ENCODE measurements at places on chromosomes 16 and 17.

- DNase-seq: peak; percentile 28
These were observed 39.3 kb downstream of the MYO18A start for GRCh38 chr17:29140631-29141513.

- DNase-seq: no peak
These were observed 24.5 kb upstream of the SPPL2C start for GRCh38 chr17:45820052-45820780.

DNA sequence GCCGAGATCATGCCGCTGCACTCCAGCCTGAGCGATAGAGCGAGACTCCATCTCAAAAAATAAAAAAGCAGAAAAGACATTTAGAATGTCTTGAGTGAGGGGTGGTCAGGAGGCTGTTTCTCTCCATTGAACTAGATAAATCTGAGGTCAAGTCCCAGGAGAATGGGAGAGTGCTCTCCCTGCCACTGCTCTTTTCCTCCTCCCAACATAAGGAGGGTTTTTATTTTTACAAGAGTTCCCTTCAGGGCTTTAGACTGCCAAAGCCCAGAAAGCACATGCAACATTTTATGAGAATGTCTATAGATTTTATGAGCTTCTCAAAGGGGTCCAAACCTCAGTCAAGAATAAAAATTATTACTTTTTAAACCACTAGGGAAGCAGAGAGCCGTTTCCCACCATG lies 1.6 kb downstream of the RND2 start:
- DNase-seq: no peak

GRCh38 chr16:71351558-71351901 lies 7.0 kb upstream of the CALB2 start:
- DNase-seq: no peak

- no peak for DNase-seq
These were observed 79.2 kb upstream of the LGALS9 start for GRCh38 chr17:27551701-27552248.

- no peak for DNase-seq
These were observed 46.1 kb upstream of the NLK start for GRCh38 chr17:27996202-27997043.

DNA sequence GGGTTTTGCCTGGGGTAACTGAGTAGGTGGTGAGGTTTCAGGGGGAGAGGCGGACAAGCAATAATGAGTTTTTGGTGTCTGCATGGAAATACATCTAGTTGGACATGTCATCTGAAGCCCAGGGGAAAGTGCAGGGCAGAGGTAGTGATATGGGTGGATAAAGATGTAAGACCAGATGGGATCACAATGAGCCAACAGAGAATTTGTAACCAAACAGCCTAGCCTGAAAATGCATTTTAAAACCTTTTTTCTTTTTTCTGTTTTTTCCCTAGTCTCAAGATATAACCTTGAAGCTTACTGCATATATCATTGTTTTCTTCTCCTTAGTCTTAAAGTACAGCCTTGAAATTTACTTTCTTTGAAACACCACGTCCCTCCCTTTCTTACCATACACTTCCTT lies 3.7 kb upstream of the ZNF19 start:
- no peak for DNase-seq

- no peak for DNase-seq
These were observed 16.0 kb upstream of the RASL10B start for GRCh38 chr17:35715416-35715815.

- no peak for DNase-seq
These were observed 45.9 kb downstream of the VAC14 start for GRCh38 chr16:70754851-70755600.

DNA sequence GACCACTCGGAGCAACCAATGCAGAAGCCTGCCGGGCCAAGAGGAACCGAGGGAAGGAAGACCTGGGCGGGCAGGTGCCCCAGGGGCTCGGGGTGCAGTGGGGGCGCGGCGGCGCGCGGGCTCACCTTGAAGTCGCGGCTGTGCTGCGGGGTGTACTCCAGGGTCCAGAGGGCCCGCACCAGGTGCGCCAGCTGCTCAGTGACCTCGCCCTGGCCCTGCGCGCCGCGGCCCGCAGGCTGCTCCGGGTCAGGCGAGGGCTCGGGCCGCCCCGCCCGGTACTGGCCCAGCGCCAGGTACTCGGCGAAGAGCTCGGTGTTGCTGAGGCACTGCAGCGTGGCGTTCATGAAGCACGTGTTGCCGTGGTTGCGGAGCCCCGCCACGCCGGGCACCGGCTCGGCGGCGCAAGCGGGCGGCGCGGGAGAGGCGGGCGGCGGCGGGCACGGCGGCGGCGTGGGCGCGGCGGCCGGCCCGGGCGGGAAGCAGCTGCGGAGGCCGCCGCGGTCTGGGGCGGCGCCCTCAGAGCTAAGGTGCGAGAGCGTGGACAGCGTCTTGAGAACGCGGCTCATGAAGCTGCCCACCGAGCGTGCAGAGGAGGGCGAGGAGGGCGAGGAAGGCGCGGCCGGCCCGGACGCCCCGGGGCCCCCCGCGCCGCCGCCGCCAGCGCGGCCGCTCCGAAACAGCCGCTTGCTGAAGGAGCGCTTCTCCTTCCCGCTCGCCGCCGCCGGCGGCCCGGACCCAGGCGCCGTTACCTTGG lies 562 bp downstream of the USP31 start:
- no peak for DNase-seq

DNA sequence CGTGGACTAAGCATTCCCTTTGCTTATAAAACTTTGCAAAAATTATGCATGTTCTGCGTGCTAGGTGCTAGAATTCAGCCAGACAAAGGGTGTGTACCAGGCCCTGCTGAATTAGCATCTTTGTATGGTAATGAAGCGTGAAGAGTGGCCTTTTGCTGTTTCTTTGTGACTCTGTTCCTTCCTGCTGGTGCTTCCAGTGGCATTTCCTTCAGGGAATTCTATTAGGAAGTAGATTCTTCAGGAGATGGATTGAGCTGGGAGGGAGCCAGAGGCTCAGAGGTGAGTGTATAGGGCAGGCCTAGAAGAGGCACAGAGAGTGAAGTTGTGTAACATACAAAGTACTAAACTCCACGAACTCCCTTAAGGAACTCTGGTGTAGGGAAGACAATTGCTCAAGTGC lies 73.9 kb upstream of the ASIC2 start:
- no peak for DNase-seq

DNA sequence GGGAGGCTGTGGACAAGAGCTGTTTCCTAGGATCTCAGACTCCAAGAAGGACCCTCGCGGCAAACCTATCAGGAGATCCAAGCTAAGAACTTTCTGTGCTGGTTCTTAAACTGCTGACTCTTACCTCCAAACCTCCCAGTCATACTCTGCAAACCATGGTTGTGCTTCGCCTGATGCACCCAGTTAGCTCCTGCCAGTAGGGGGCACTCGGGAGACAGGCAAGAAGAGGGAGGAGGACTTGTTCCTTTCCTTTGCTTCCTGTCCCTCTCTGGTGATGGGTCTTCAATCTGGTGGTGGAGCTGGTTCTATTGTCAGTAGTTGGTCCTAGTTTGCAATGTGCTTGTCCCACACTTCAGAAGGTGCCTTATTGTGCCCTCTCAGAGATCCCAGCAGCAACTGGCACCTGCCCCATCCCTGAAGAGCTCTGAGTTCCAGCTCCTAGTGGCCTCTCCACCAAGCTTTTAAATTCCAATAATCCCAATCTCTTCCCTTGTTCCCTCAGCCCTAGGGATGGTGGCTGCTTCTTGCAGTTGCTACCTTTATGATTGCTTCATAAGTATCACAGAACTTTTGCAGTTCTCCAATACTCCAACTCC lies 113.5 kb upstream of the RPL38 start:
- DNase-seq: no peak

DNA sequence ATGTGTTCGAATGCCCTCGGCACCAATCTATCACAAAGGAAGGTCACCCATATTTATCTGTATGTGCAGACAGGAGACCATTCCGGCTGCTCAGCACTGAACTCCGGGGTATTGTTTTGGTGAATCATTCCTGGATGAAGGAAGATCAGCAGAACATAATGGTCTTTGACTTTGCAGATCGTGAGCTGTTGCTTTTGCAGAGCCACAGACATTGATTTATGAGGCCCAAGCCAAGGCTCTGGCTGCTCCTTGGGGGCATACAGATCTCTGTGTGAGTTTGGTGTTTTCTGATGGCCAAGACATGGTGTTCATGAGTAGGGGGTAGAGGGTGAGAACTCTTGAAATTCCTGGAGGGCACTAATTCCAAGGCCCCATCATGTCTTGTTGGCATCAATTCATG lies 458.8 kb upstream of the HSBP1 start:
- no peak for DNase-seq

DNA sequence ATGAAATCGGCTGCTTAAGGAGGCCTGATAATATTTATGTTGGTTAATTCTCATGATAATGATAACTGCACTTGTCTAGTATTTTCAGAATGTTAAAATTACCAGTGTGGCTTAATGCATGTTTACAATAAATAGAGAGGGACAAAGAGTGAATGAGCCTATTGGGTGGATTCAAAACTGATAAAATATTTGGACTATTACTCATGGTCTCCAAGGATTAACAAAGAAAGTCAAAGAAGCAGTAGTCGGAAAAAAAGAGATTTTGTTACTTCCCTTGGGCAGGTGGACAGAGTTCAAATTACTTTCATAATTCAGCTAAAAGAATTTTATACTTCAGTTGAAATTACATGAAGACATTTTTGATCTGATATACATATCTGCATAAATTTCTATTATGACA lies 258.2 kb upstream of the PMFBP1 start:
- no peak for DNase-seq

- DNase-seq: no peak
These were observed 18.4 kb upstream of the PRKCA start for GRCh38 chr17:66283971-66284370.

DNA sequence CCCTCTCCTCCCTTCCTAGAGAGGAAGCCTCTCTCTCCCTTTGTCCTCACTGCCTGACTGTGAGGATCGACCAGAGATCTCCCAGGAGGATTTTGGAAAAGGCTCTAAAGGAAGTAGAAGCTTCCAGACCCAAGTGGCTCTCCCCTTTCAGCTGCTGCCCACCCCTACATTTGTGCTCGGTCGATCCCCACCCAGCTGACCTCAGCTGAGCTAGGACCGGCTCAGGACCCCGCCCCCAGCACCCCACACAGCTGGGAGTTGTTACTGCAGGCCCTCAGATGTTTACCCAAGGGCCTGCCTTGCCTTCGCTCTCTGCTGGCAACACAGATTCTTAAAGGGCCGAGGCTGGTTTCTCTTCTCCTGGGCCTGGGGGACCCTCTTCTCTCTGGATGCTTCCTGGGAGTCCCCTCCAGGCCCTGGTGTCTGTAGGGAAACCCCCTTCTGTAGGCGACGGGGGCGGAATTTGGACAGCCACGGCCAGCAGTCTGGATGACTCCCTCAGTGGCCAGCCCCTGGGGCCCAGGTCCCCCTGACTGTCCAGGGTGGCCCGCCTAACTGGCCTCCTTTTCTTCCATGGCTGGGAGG lies 26.9 kb upstream of the TIMP2 start:
- DNase-seq: no peak

DNA sequence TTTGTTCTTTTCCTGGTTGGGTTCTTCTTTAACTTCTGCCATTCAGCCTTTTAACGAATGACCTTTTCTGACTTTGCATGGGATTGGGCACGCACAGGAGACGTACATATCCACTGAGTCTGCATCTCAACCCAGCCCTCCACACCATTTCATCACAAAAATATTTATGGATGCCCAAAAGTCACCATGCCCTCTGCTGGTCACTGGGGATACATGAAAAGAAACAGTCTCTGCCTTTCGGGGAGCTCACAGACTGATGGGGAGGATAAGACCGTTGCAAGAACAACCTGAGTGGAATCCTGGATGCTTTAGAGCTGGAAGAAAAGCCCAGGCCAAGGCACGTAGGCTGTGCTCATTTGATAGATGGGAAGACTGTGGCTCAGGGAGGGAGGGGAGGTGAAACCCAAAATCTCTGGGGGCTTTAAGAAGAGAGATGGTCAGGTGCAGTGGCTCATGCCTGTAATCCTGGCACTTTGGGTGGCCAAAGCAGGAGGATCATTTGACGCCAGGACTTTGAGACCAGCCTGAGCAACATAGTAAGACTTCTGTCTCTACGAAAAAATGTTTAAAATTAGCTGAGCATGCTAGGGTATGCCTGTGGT lies 7.9 kb upstream of the MT2A start:
- DNase-seq: no peak

DNA sequence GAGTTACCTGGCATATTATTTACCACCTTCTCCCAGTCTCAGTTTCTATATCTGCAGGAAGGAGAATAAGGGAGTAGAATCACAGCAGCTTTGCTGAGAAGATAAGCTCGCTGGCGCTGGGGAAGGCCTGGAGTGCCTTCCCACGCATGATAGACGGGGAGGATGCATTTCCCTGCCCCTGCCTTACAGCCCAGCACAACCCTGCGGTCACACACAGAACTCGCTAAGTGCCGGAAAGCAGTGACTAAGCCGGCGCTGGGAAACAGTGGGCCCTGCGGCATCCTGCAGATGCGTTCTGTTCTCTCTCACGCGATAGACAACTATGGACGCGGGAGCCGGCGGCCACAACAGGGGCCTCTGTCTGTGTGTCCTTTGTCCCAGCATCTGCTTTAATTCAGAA lies 4.8 kb downstream of the CA5A start:
- DNase-seq: no peak

GRCh38 chr17:78979780-78980623 lies at the start of gene LGALS3BP:
LGALS3BP (minus strand) TSS chr17:78979923; CDS start chr17:78977191, 2,732 bp downstream.
- DNase-seq: no peak

DNA sequence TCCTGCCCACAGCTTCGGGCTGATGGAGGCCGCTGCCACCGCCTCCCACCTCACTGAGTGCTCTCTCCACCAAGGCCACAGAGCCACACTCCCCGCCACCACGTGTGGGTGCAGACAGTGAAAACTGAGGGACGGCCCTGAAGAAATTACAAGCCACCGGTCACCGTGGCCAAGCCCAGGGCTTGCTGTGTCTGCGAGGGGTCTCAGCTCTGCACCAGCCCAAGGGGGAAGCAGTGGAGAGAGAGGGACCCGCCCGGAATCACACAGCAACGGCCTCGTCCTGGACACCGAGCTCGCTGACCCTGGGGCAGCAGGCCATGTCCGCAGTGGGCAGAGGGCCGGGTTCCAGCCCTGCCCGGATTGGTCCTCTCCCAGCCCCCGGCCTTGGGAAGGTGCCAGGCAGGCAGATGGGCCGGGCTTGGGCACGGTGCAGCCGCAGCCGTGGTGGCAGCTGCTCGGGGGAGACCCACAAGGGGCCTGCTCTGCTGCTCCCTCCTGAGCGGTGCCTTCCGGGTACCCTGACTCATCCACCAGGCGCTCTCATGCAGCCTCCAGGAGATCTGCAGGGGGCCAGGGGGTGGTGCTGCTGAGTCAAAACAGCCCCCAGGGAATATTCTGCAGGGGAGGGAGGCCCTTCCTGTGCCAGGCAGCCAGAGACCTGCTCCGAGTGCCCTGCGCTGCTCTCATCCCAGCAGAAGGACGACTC lies 52.0 kb downstream of the CBFA2T3 start:
- DNase-seq: no peak

Measured in stimulated activated CD8-positive, alpha-beta memory T cell treated with anti-CD3 and anti-CD28 coated beads, Interleukin-2, amount 100 ng/mL, for 1 hour (primary cell).